ENCODE measurements at places on chromosomes 5 and 9.
A peak's percentile ranks its signal among the peaks of the same experiment; 100 is the strongest.

DNA sequence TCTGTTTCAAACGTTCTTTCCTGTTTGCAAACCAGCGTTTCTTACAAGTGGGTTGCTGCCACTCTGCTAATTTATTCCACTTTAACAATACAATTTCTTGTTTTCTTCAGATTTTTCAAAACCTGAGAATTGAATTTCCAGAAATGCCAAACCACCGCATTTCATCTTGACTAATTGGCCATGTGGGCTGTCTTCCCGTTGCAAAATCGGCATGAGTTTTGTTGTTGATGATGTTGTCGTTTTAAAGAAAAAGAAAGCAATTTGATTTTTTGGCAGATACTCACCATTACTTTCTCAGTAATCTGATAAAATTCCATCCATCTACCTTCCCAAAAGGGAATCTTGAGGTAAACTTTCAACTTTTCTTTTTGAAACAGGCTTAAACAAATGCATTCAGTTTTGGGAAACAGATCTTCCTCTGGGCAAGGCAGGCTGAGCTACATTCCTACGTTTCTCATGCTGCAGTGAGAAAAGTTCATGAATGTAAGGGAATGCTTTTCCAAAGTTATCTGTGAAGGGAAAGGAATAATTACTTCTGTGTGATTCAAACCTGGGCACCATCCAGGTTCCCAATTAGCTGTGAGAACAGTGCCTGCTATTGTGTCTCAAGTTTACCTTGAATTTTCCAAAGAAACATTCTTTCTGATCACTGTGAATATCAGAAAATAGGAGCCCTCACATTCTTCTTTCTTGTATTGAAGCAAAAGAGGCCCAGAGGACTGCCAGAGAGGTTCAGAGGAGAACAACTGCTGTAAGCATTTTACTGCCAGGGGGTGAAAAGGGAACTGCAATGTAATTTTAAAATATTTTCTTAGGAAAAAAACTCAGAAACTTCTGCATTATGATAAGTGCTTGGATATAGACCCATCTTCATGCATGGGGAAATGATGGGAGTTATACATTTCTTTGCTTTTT lies 100.7 kb upstream of the TUT7 start:
- no peak for DNase-seq

GRCh38 chr5:170903075-170903474 lies 41.3 kb downstream of the RANBP17 start:
- no peak for DNase-seq

- no peak for DNase-seq
Measured at GRCh38 chr5:95841914-95842812, 19.6 kb upstream of the GLRX start.

- no peak for DNase-seq
Measured at GRCh38 chr5:1540166-1540565, 16.4 kb upstream of the LPCAT1 start.

DNA sequence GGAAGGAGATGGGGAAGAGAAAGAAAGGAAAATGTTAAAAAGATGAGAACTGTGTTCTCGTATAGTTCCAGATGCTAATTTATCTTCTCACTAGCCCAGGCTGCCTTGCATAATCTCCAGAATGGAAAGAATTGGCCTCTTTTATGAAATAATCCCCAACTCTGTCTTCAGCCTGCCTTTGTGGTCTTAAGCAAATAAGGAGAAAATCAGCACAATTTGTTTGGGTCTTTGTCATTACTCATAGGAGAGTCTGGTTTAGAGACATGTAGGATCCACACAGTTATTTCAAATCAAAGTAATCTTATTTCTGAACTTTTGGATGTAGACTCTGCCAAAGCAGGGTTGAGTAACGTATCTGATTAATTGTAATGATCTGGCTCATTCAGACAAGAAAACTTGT lies 50.7 kb upstream of the CAMK4 start:
- no peak for DNase-seq

GRCh38 chr5:5675511-5675910 lies 253.0 kb downstream of the ICE1 start:
- DNase-seq: no peak

GRCh38 chr5:64195981-64196380 lies 30.3 kb downstream of the RNF180 start:
- DNase-seq: no peak

DNA sequence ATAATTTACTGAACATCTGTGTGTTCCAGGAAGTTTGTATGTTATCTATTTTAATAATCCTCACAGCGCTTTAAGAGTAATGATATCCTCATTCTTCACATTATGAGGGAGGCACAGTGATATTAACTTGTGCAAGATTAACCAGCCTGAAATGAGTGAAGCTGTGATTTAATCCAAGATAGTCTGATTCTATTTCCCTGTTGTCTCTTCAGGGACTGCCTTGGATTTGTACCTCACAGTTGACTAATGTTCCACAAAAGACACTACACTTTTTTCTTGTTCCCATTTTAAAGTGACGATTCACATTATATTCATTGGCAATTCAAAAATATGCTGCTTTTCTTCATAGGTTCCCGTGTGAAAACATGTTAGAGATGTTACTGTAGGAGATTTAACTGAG lies 125.3 kb upstream of the GNA14 start:
- no peak for DNase-seq

- peak; percentile 57 for DNase-seq
Measured at GRCh38 chr5:62168506-62169281, 137.3 kb upstream of the KIF2A start.

GRCh38 chr5:11602298-11602697 lies 301.9 kb downstream of the CTNND2 start:
- no peak for DNase-seq

GRCh38 chr5:127907907-127908306 lies 175.7 kb upstream of the SLC12A2 start:
- no peak for DNase-seq

GRCh38 chr9:75096796-75097195 lies 8.5 kb downstream of the OSTF1 start:
- DNase-seq: no peak

- no peak for DNase-seq
Measured at GRCh38 chr9:82295181-82295580, 306.6 kb downstream of the SPATA31D1 start.

DNA sequence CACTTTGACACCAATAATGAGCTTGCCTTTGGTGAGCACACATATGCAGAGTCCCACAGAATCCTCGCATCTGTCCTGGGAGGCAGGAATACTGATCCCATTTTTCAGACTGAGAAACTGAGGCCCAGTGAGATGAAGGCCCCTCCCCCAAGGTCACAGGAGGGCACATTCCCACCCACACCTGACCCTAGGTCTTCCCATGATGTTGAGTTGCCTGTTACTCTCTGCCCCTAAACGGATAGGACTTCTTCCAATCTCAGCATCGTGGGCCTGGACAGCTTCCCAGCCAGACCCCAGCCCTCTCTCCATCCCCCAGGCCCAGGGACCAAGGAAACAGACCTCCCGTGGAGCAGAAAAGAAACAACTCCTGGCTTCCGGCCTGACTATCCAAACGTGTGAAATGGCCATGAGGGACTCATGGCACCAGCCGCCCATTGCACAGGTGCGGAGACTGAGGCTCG lies 877 bp downstream of the SH3GLB2 start:
- peak; percentile 41 for DNase-seq

DNA sequence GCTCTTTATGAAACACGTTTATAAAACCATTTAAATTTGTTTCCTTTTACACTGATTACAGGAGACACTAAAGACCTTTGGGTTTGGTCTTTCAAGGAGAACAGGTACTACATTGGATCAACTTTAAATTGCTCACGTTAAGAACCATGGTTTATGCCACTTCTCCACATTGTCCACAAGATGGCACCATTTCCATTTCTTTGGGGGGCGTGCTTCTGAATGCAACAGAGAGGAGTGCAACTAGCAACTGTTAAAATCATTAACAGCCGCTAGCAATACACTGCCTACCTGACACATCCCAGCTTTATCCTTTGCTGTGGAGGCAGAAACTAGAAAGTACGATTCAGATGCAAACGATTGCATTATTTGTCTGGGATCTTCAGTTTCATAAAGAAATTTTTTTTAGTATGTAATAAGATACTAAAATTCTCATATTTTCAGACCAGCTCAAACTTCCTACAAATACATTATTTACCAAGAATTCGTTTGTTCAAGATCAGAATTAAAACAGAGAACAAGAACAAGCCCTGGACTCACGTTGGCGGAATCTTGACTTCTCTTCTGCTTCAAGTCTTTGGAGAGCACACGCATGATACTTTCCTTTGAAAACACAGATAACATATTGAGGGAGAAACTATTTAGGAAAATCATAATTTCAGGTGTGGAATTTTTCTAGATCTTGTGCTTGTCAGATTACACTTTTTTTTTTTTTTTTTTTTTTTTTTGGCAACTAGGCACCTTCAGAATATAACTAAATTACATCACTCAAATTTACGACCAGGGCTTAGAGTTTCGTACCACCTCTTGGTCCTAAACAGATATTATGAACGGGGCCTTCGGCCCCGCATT lies 702 bp downstream of the CDC20B start:
- peak; percentile 71 for DNase-seq

- DNase-seq: no peak
Measured at GRCh38 chr5:159071382-159071781, 28.3 kb downstream of the EBF1 start.

- DNase-seq: no peak
Measured at GRCh38 chr9:128916204-128916603, 4.6 kb upstream of the PHYHD1 start.
